Glutamatergic neuron (in vitro differentiated cells): ENCODE measurements at places on chromosomes 12 and 14. TPM values are rescaled to one million over a fixed set of nuclear protein-coding genes. Genes with fewer than 3 reads are reported as not detected.

The STAB2 gene
- total RNA-seq, result not detected

The ARG2 gene
- total RNA-seq, result 78.7 TPM

The ETFRF1 gene
- 14.9 TPM for total RNA-seq

The NTF3 gene
- 5.0 TPM for total RNA-seq

The TBX5 gene
- not detected for total RNA-seq

The CDK2 gene
- total RNA-seq, result 20.5 TPM

The PRB2 gene
- not detected for total RNA-seq
